Epithelial cell of esophagus (primary cell): ENCODE measurements at places on chromosomes 11 and 22.
A peak's percentile ranks its signal among the peaks of the same experiment; 100 is the strongest.

- DNase-seq, result no peak
Measured at GRCh38 chr11:45641961-45642360, 23.5 kb downstream of the CHST1 start.

GRCh38 chr11:24747275-24748251 lies 250.7 kb downstream of the LUZP2 start:
- peak; percentile 85 for DNase-seq

GRCh38 chr22:50731811-50732624 lies 6.0 kb upstream of the ACR start:
- peak; percentile 66 for DNase-seq

DNA sequence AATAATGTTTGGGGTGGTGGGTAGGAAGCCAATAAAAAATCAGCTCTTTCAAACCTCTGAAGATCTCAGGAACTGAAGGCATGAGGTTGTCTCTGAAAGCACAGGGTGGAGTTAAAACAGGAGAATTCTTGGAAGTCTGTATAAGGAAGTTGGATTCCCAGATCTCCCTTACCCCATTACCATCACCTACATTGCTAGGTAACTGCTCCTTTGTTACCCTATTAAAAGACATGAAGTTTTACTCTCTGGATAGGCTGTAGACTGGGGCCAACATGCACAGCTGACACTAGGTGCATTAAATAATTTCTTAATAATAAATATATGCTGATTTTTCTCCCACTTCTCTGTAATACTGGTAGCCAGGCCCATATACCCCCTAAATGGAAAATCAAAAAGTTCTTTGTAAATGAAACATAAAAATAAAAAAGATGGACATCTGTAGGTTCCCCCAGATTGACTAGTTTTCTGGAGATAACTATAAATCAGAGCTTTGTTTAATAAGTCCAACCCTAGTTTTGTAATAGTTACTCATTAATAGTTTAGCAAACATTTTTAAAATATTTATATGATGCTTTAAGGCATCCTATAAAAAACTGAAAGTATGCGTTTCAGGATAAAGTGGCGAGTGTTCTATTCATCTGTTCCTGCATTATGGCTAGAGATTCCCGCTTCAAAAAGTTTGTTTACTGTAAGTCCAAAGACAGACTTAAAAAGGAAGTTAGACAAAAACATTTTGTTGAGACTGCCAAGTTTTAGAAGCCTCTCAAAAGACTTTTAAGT lies 63.8 kb downstream of the KIF18A start:
- DNase-seq, result no peak

GRCh38 chr22:43747877-43748276 lies 64.2 kb downstream of the EFCAB6 start:
- no peak for DNase-seq

- no peak for DNase-seq
Measured at GRCh38 chr11:44986315-44986714, 35.6 kb upstream of the TP53I11 start.

- DNase-seq, result no peak
Measured at GRCh38 chr11:78216021-78216420, 27.3 kb downstream of the USP35 start.

DNA sequence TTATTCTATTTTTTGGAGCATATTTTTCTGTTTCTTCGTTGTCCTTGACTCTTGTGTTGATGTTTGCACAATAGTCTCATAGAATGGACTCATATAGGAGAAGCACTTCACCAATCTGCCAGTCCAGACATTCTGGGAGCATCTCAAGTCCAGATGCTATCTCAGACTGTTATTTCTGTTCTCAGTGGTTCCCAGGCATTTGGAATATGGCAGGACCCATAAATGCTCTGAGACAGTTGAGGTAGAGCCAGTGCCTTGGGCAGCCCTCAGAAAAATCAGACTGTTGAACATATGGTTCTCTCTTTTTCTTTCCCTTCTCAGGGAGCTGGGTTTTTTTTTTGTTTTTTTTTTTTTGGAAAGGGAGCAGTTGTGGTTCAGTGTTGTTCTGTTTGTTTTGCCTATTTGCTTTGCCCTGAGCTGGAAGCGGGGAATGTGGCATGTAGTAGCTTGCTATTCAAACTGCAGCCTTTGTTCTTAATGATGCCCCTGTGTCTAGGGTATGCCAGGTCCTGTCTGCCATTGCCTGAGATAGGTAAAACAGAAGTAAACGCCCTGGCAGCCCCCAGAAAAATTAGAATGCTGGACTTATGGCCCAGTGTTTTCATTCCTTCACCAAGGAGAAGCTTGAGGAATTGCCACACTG lies 3.7 kb upstream of the MS4A2 start:
- DNase-seq, result peak; percentile 65

DNA sequence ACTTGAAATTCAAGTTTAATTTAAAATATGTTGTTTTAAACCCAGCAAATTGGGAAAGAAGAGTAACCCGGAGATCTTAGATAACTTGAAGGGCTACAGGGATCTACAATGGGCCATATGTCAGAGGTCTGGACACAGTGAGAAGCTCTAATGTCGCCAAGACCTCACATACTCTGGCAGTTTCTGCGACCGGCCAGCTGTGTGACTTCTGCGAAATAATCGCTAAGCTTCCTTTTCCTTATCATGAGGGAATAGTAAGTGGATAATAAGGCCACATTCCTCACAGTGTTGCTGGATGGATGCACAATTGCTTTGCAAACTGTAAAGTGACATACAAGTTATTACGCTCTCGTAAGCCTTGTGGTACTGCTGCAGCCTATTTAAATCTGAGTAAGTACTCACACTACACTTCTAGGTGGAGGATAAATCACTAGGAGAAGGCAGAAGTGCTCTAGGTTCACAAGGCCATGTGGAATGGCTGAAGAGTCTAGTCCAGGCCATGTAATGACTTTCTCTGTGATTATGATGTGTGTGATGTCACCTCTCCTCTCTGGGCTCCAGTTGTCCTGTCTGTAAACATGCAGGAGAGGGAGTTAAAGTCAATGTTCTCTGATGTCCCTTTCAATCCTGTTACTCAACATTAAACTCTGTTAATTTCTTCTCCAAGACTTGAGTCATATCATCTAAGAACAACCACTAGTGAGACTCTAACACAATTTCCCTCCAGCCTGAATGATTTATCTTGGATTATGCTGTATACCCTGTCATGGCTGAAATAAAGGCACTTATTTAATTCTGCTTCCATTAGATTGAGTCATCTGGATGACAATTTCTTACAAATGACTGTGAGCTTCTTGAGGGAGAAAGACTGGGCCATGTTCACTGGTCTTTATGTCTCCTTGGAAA lies 192.6 kb upstream of the NARS2 start:
- no peak for DNase-seq

- DNase-seq, result no peak
Measured at GRCh38 chr11:826836-827145, 928 bp upstream of the CRACR2B start.

DNA sequence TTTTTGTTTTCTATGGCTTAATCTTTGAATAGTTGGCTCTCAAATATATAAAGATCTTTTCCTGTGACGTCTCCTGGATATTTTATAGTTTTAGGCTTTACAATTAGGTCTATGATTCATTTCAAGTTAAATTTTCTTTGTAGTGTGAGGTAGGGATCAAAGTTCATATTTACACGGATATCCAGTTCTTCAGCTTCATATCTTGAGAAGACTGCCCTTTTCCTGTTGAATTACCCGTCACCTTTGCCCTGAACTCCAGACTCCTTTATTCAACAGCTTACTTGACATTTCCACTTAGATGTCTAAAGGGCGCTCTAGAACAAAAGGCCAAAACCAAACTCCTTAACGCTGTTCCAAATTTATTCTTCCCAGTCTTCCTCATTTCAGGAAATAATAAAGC lies 51.7 kb downstream of the TTC17 start:
- no peak for DNase-seq

GRCh38 chr22:27134315-27134701 lies 476.9 kb downstream of the MIAT start:
- peak; percentile 95 for DNase-seq

DNA sequence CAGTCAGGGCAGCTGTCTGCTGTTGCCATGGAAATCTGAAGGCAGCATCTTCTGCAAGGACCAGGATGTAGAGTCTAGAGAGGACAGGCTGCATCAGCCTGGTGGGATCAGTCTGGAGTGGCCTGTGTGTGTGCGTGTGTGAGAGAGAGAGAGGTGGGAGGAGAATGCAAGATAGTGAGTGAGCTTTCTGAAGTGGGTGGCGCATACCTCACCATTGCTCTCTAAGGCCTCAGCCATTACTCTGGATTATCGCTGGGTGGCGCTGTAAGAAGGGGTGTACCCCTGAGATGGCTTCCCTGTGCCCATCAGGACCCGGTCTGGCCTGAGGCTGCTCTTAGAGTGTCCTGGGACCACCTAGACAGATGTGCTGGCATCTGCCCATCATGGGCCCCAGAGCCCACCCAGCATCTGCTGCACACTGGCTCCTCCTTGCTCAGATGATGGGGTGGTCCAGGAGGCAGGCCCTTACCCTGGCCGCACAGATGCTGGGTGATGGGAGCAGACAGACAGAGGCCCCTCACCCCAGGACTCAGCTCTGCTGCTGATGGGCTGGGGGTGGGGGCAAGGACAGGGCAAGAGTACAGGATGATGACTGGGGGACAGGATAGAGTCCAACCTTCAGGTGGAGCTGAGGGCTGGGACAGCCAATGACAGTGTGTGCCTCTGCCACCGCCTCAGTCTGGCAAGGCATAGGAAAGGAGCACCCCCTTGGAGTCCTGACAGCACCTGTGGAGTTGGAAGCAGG lies 25.7 kb upstream of the TUB start:
- no peak for DNase-seq

DNA sequence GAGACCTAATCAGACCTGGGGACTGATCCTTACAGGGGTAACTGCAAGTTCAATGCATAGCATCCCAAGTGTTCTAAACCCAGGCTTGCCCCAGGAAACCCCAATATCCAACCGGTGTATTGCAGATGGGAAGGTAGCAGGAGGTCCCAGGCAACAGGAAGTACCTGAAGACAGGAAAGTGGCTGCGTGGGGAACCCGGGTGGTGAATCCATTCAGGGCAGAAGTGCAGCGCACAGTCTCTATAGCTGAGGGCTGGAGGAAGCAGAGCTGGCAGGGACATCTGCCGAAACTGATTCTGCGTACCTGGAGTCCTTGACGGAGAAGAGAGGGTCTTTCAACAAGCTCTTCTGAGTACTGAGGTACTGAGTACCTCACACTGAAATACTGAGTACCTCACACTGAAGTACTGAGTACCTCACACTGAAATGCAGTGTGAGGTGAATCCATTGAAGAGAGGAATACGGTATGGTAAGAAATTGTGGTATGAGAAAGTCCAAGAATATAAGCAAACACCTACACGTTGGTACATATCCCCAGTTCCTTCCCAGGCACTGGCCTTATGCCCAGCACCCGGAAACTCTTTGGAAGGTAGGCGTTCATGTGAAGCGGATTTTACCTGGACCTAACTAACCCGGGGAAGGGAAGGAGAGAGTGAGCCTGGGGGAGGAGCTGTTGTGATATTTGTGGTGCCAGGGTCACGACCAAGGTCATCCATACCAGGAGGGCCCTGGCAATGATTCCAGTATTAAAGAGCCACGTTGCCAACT lies 20.1 kb downstream of the SCN4B start:
- peak; percentile 46 for DNase-seq

GRCh38 chr11:64003807-64004589 lies 17.8 kb downstream of the OTUB1 start:
- no peak for DNase-seq

DNA sequence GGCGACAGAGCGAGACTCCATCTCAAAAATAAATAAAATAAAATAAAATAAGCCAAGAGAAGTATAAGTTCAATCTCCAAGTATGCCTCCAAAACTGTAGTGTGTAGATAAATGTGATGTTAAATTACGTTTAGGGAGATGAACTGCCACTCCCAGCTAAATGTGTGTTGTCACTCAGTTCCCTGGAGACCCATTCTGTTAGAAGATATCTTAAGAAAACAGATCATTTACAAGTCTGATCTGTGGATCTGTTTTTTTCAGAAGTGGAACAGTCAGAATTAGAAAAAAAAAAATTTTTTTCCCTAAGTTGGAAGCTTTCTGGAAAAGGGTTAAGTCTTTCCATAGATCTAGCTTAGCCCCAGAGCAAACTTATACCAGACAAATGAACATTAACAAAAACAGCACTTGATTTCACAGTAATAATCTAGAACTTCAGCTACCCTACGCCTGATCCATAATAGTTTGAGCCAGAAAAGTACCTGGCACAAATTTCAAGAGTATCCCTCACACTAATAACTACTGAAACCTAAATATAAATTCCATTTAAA lies 18.2 kb downstream of the CELF1 start:
- DNase-seq, result no peak

DNA sequence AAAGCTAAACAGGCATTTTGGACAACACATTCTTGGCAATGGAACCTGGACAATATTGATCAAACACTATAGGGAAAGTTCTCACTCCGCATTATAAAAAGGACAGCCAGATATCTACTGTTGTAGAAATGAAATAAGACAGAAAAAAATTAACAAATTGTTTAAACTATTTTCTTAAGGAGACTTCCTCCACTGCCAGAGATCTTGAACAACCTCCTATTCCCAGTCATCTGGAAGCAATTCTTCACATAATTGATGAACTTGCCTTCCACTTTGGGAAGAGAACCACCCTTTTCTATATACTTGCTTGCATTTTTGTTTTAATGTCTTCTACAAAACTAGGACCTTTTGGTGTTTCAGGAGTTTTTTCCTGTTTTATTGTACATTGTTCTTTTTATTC lies 216.1 kb downstream of the CASP12 start:
- DNase-seq, result no peak

DNA sequence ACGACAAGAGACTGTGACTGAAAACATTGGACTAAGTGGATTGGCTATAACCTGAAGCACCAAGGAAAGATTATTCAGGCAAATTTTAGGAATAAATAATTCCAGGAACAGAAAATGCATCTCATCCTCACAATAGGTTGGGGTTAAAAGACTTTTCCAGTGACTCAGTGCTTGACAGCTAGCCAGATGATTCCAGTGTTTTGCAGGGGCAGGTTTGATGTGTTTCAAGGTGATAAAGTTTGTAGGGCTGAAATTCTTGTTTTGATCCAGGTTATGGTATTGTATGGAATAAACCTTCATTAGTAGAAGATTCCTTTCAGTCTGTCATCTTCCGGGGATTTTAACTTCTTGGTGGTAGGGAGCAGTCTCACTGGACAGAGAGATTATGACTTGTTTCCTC lies 2.3 kb downstream of the EXT2 start:
- peak; percentile 79 for DNase-seq

GRCh38 chr22:29512031-29512430 lies 32.0 kb downstream of the NEFH start:
- no peak for DNase-seq
